Ureter (tissue), 1 donor: ENCODE measurements at places on chromosomes 3 and 15.

DNA sequence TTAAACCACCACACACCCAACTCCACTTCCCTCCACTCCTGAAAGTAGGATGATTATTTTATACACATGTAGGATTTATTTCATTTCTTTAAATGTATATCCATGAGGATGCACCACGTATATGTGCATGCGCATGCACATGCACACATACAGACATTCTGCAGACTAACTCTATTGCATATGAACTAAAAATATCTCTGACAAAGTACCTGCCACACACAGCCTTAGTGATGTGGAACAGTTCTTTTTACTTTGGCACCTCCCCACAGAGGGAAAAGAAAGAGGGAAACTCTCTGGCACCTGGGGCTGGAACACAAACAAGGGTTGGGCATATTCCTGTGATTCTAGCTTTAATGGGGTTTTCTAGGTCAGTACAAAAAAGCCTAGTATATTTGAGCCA, 138.2 kb downstream of the CLASP2 start:
- DNase-seq: no peak

DNA sequence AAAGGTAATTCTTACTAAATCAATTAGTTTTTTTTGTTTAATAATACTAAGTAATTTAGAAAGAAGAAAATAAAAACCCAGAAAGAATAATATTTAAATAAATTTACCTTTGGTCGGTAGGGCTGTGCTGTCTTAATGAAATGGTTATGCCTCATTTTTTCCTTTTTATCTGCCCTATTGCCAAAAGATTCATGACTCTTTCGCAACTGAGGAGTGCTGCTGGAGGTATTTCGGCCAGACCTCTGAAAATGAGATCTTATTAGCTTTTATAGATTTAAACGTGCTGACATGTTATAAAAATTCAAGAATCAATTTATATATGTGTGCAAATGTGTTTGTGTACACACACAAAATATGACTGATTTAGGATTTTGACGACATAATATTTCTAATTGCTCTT, 67.1 kb upstream of the USP50 start:
- DNase-seq: no peak

GRCh38 chr3:131995891-131996290, 38.9 kb downstream of the CPNE4 start:
- DNase-seq: no peak

DNA sequence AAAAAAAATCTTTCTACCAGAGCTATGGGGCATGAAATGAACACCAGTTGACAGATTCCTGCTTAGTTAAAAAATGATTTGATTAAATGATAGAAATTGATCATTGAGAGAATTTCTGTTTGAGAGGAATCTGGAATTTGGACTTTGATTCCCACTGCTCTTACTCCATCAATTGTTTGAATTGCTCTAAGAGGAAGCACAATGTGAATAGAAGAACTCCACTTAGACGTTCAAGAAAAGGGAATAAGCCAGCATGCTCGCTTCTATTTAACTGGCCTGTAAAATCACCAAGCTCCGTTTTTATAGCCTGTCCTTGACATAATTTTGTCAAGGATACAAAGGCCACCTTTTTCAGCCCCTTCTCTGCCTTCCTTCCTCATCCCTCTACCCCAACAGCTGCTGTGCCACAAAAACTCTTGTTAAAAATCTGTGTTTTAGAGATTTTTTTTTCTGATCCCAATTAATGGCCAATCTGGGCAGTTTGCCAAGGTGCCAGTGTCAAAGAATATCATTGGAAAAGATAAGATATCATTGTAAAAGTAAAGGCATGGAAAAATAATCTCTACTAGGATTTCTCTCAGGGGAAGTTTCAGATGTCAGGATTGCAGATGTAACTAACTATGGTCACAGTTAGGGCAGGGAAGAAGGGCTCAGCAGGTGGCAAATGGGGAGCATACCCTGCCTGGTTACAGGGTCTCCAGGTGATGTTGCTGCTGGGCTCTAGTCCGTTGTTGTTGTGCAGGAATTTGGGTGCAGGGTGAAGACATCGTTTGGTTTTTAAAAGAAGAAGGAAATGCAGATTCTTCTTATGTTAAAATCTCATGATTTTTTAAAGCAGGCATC, 301.8 kb upstream of the PDZRN3 start:
- no peak for DNase-seq

DNA sequence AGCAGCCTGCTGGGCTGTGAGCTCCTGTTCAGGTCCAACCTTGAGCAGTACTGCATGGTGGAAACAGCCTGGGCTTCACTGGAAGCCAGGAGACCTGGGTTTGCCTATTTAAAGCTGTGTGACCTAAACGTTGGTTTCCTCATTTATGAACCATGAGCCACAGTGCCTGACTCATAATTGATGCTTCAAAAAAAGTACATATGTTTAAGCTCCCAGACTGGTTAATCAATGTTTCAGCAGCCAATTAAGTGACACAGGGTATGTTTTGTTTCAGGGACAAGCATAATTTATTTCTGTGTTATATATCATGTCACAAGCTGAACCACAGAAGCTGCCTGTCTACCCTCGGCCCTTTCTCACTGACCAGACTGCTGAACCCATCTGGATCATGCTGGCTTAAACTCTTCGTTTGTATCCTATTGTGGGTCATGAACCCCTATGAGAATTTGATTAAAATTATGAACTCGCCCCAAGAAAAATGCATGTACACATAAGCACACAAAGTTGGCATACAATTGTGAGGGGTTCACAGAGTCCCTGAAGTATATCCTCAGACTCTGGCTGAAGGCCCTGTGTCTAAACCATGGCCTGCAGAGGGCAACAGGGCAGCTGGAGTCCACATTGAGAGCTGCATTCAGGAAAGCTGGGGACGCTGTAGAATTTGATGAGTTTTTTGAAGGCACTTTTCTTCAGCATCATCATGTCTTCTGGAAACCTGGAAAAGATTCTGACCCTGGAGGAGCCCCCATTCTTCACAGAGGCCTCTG, 23.7 kb downstream of the HDC start:
- DNase-seq: no peak

DNA sequence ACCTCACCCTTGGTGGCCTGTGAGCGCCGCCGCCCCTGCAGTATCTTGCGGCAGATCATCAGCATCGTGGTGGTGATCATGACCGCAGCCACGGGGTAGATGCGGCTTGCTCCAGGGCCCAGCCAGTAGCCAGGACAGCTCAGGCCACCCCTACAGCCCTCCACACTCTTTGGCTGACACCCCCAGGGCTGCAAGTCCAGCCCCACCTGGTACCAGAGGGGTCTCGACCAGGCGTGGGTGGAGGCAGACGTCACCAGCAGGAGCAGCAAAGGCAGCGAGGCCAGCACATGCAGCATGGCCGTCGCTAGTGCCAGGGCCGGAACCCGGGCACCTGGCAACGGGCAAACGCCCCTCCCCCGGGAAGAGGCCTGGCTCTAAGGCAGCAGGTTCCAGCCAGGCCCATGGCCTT, at the start of gene TMEM89:
TSS of gene TMEM89 (minus strand) at position 309 of the 409 bp plus-strand sequence. CDS start at position 296, 13 bp downstream.
- DNase-seq: no peak

DNA sequence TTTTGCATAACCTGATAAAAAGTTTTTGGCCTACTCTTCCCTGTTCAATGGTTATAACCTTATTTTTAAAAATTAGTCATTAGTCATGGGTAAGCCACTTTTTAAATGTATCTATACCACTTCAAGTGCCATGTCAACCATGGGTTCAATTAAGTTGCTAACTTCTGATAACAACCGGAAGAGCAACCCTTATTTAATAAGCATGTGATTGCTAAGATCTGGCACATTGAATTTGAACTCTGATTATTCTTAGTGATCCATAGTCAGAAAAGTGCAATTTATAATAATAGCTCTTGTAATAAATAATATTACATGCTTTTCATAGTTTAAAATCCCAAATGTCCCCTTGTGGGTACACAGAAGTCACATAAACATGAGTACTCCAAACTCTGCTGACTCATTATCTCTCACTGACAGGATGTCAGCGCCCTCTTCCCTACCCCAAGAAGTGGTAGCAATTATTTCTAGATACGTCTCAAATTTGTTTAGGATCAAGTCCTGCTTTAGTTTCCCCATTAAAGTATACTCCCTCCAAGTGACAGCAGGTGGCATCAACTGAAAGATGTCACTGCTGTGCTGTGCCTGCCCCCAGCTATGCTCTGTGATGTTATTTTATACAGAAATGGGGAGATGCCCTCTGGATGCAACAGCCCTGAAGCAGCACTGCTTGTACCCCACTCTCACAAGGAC, 18.6 kb downstream of the SAMD7 start:
- DNase-seq: no peak

GRCh38 chr3:148079370-148079769, 618.3 kb upstream of the AGTR1 start:
- no peak for DNase-seq

- DNase-seq: no peak
Observed at GRCh38 chr15:83533410-83533962, 86.3 kb downstream of the SH3GL3 start.

DNA sequence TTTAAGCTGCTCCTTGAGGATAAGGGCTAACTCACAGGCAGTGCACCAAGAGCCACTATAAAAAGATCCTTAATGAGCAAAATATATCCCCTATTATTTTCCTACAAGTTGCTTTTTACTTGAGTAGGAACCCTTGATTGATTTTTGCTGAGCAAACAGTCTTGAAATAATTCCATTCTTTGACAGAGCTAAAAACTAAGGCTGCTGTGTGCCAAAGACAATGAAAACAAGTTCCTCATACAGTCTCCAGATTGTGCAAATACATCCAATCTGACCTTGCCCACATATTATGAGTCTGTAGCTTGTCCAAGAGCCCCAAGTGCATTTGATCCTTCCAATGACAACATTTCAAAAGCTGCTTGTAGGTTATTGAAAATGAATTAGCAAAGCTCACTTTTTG, 15.0 kb downstream of the PRKAR2A start:
- DNase-seq: no peak

DNA sequence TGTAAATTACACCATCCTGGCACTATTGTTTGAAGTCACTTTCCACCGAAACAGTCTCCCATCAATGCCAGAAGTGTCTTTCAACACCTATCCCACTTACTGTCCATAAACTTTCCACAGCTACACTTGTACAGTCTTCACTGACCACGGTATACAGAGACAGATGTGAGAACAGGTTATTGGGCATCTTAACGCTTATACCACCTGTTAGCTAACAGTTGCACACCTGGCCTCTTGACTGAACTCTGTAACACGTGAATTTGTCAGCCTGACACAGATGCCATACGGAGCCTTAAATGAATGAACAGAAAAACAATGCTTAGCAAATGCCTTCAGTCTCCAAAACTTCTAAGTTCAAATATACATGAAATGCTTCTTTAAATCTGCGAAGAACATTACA, 440.5 kb downstream of the SHQ1 start:
- no peak for DNase-seq

- DNase-seq: no peak
Observed at GRCh38 chr3:187112934-187113793, 26.1 kb downstream of the RPL39L start.

DNA sequence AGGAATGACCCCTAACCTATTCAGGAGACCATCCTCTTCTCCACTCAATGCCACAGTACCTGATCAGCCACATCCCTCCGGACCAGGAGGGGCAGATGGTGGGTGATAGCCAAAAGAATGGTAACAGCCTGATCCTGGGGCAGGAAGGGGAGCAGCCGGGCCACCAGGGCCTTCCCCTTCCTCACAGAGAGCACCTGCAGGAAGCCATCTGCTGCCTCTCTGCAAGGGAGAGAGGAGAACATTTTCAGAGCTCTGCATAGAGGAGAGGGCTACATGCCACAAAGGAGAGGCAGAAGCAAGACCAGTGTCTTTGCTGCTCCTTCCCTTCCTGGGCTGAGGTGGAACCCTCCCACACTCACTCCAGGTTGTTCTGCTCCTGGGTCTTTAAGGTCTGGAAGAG, 5.5 kb upstream of the SPG11 start:
- no peak for DNase-seq

DNA sequence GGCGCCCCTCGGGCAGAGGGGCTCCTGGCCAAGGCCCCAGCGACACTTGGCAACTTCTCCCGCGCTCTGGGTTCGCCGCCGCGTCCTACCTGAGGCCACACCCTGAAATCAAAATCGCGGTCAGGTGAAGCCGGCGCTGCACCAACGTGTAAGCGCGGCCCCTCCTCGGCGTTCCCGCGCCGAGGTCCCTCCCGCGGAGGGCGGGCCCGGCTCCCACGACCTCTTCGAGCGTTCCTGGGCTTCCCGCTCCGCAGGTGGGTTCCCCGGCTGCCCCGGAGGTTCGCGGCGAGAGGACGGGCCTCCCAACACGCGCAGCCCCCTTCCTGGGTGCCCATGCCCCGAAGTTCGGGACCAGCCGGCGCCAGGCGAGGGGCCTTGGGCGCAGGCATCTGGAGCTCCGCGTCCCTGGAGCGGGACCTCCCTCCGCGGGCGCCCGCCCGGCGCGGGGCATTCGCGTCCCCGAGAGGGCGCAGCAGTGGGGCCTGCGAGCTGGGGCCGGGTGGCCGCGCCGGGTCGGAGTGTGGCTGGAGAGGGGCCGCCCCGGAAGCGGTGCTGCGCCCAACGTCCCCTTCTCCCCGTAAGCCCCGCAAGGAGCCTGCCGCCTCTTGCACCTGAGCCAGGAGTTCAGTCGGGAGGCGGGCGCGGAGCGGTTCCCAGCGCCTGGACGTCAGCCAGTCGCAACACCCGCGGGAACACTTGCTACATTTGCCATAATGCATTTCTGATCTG, 13.7 kb downstream of the PAK6 start:
- DNase-seq: peak; percentile 64

DNA sequence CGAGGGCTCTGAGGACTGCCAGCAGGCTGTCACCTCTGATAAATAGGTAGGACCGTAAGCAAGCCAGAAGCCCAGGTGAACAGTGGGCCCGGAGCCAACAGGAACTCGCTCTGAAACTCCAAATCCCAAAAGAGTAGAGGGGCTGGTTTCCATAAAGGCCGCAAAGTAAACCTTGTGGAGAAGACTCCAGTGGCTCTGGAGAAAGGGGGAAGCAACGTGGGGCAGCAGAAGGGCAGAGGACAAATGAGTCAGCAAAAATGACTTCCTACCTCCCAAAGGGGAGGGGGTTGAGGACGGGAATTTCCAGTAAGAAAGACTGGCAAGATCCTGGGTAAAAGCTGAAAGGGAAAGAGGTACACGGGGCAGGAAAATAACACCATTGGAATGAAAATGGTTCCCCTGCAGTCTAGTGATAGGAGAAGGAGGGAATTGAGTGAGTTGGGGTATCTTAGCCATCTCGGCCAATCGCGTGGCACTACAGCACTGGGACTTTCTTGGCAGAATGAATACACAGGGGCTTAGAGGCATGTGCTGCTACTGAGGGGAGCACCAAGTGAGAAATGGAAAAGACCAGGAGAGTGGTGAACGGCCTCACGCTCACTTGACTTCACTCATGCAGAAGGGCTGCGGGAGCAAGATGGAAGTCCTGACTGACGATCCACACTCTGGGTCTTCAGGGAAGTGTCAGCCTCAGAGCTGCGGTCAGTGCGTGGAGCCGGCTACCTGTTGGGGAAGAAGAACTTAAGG, 33.2 kb downstream of the BMF start:
- no peak for DNase-seq

DNA sequence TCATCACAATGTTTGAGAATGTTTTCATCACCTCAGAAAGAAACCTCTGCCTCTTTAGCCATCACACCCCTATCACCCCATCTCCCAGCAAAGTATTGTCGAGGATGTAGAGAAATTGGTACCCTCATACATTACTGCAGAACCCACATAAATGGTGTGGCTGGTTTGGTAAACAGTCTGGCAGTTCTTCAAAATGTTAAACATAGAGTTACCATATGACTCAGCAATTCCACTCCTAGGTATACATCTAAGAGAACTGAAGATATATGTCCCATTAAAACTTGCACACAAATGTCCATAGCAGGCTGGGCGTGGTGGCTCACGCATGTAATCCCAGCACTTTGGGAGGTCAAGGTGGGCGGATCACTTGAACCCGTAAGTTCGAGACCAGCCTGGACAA, 8.7 kb upstream of the ETFA start:
- DNase-seq: no peak

GRCh38 chr15:92724144-92724543, 68.6 kb upstream of the FAM174B start:
- DNase-seq: no peak
